Activated T-cell treated with anti-CD3 and anti-CD28 coated beads for 4 hours (primary cell): ENCODE measurements at places on chromosomes 12 and 14.

DNA sequence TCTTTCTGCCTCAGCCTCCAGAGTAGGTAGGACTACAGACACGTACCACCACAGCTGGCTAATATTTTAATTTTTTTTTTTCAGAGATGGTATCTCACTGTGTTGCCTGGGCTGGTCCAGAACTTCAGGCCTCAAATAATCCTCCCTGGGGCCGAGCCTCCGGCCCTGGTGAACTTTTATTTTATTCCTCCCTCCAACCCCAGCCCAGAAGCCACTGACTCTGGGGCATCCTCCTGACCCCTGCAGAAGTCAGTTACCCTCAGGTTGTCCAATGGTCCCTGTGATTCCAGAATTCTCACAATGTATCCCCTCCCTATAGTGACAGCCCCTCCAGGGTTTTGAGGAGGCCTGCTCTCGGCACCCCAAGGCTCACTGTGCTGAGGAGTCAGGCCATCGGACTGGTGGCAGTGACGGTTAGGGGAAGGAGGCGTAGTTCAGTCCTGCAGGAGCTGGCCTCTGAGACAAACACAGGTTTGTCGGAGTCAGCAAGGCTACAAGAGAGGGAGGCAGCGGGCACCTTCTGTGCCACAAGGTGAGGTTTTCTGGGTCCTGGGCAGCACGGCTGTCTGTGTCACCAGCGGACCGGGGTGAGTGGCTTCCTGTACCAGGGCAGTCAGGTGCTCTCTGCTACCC, 19.4 kb upstream of the FIGNL2 start:
- DNase-seq, result no peak

- DNase-seq, result no peak
Measured at GRCh38 chr14:75610834-75611233, 32.4 kb downstream of the FLVCR2 start.

GRCh38 chr12:34106172-34106571, 83.9 kb downstream of the ALG10 start:
- no peak for DNase-seq

DNA sequence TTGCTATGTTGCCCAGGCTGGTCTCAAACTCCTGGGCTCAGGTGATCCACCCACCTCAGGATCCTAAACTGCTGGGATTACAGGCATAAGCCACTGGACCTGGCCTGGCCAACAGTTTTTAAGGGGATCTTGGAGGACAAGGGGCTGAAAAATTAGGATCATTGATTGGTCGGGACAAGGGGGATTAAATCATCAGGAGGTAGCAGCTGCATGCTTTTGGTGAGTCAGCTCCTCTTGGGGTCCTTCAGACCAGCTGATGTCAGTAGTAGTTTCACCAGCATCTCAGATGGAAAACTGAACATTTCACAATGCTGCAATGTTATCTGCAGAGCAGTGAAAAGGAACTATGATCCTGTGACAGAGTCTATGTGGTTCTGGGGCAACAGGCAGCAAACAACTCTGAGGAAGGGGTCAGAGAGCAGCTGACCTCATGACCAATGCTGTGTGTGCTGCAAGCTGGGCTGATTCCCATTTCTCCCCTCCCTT, 6.3 kb downstream of the LRRC74A start:
- no peak for DNase-seq

- no peak for DNase-seq
Measured at GRCh38 chr12:64724201-64724745, 34.9 kb downstream of the GNS start.
